Activated CD8-positive, alpha-beta T cell treated with anti-CD3 and anti-CD28 coated beads, Interleukin-2, amount 10 ng/mL, durations not matched to agents 7 days and 5 days (primary cell): ENCODE measurements at places on chromosomes 12 and 14. TPM values are rescaled to one million over a fixed set of nuclear protein-coding genes. Genes with fewer than 3 reads are reported as not detected.

The LRRIQ1 gene
- total RNA-seq = not detected

GRCh38 chr12:49538510-49539403 lies at the start of gene KCNH3:
Gene KCNH3, plus strand, starts transcription at chr12:49539030. Its CDS starts 387 bp downstream, at chr12:49539417.
- peak; percentile 95 for DNase-seq
- H3K27ac ChIP-seq = no peak within 1 kb of the TSS
- H3K27me3 ChIP-seq = peaks cover 47% of the 10 kb centered on the region
- H3K4me1 ChIP-seq = peaks cover 37% of the 10 kb centered on the region
- no peaks in the 10 kb centered on the region for H3K36me3 ChIP-seq
- peak within 1 kb of the TSS; percentile 67 for H3K4me3 ChIP-seq

The GRIN2B gene
- not detected for total RNA-seq

- no peaks in the 10 kb centered on the region for H3K4me1 ChIP-seq
- H3K36me3 ChIP-seq = no peaks in the 10 kb centered on the region
- no peak overlapping the region for H3K4me3 ChIP-seq
- H3K27me3 ChIP-seq = peaks cover 26% of the 10 kb centered on the region
- no peak for DNase-seq
Observed at GRCh38 chr12:107125833-107126232, 32.5 kb upstream of the CRY1 start.

The CCDC91 gene
- total RNA-seq = 18.4 TPM

- H3K4me3 ChIP-seq = no peak overlapping the region
- peaks cover 2% of the 10 kb centered on the region for H3K4me1 ChIP-seq
- no peaks in the 10 kb centered on the region for H3K36me3 ChIP-seq
- no peak for DNase-seq
Observed at GRCh38 chr14:104536942-104537612, 42.5 kb upstream of the C14orf180 start.

- no peak overlapping the region for H3K4me3 ChIP-seq
- H3K4me1 ChIP-seq = no peaks in the 10 kb centered on the region
- peak overlapping the region; percentile 44 for H3K27ac ChIP-seq
- H3K27me3 ChIP-seq = no peaks in the 10 kb centered on the region
Observed at GRCh38 chr12:50442178-50442908, 41.7 kb downstream of the LARP4 start.

The NGDN gene
- 44.0 TPM for total RNA-seq

GRCh38 chr12:107277855-107278254 lies 184.5 kb upstream of the CRY1 start:
- no peak overlapping the region for H3K4me3 ChIP-seq
- no peaks in the 10 kb centered on the region for H3K36me3 ChIP-seq
- H3K27ac ChIP-seq = no peak overlapping the region

DNA sequence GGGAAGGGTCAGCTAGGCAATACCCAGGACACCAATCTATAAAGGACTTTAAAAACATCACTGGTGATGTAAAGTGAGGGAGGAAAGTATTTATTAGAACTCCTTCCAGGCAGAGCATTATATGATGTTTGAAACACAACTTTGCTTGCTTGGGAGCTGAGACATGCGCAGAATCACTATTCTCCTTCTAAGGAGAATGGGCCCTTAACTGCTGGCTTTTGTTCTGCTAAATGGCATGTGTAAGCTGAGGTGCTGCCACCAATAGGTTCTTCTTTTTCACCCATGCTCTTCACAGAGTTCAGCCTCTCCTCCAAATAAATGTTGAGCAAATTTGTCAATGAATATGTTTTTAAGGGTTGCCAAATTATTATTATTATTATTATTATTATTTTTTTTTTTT lies 3.9 kb downstream of the STAC3 start:
- no peak overlapping the region for H3K4me3 ChIP-seq
- peaks cover 31% of the 10 kb centered on the region for H3K4me1 ChIP-seq
- no peak for DNase-seq
- peaks cover 2% of the 10 kb centered on the region for H3K36me3 ChIP-seq

The CFAP251 gene
- total RNA-seq = 0.70 TPM

The BLOC1S1 gene
- 158 TPM for total RNA-seq

GRCh38 chr14:95264271-95264973 lies 55.3 kb downstream of the CLMN start:
- no peak overlapping the region for H3K27ac ChIP-seq
- H3K36me3 ChIP-seq = no peaks in the 10 kb centered on the region
- no peak for DNase-seq
- no peaks in the 10 kb centered on the region for H3K27me3 ChIP-seq

The ARHGAP5 gene
- total RNA-seq = 29.5 TPM

GRCh38 chr12:104494793-104495158 lies 38.0 kb downstream of the CHST11 start:
- no peaks in the 10 kb centered on the region for H3K27me3 ChIP-seq
- H3K4me3 ChIP-seq = peak overlapping the region; percentile 63
- peak overlapping the region; percentile 58 for H3K27ac ChIP-seq
- H3K4me1 ChIP-seq = peaks cover 91% of the 10 kb centered on the region

The GPR135 gene
- total RNA-seq = 1.5 TPM

DNA sequence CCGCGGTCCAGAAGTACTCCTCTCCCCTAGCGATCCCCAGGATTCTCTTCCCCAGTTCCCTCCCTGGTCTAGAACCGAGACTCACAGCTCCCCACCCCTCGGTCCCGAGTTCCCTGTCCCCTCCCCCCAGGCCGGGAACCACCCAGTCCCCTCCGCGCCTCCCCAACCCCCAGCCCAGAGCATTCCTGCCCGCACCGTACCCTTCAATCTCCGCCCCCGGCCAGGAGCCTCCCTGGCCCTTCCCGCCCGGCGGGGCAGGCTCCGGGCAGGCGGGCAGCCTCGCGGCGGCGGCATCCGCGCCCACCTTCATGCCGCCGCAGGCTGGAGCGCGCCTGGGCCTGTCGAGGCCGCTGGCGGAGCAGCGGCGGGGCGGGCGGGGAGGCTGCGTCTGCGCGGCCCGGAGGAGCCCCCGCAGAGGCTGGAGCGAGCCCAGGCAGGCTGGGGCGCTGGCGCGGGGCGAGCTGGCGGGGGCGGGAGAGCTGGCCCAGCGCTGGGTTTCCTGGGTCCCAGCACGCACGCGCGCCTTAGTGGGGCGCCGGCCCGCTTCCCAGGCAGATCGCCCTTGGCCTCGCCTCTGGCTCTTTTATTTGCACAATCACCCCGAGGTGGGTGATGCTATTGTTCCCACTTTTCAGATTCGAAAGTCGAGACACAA lies 22.2 kb upstream of the GPR132 start:
- peaks cover 18% of the 10 kb centered on the region for H3K27me3 ChIP-seq
- peaks cover 34% of the 10 kb centered on the region for H3K4me1 ChIP-seq
- no peaks in the 10 kb centered on the region for H3K36me3 ChIP-seq
- DNase-seq = no peak
- H3K27ac ChIP-seq = no peak overlapping the region

DNA sequence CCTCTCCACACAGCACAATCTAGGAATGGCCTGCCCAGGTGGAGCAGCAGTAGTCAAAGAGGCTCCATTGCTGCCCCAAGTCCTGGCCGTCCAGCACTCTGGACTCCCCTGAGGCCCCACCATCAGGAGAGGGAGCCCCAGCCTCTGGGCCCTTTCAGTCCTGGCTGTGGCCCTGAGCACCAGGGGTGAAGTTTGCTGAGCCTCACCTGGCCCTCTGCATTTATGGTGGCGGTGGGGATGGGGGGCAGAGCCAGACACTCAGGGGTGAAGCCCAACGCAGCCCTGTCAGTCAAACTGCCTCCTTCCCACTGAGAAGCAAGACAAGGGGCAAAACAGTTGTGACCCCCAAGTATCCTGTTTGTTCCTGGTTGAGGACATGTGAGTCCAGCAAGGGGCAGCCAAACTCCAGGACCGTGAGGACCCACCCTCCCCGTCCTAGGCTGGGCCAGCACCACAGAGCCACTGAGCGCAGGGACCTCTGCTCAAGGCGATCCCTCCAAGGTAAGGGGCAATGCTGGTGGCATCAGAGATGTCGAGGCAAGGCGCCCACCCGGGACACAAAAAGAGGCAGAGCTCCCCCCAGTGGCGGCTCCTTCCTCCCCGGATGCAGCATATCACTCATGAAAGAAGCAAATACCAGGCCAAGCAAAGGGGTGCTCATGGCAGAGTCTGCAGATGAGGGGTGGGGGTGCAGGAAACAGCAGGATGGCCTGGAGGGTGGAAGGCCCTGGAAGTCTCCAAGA lies 4.8 kb upstream of the AMN start:
- no peaks in the 10 kb centered on the region for H3K27me3 ChIP-seq
- DNase-seq = peak; percentile 77
- H3K36me3 ChIP-seq = no peaks in the 10 kb centered on the region
- H3K4me1 ChIP-seq = peaks cover 9% of the 10 kb centered on the region
- H3K27ac ChIP-seq = peak overlapping the region; percentile 56
- no peak overlapping the region for H3K4me3 ChIP-seq

- peaks cover 6% of the 10 kb centered on the region for H3K27me3 ChIP-seq
- H3K4me1 ChIP-seq = no peaks in the 10 kb centered on the region
- no peaks in the 10 kb centered on the region for H3K36me3 ChIP-seq
- no peak overlapping the region for H3K27ac ChIP-seq
- no peak for DNase-seq
Observed at GRCh38 chr14:69844171-69844570, 35.0 kb upstream of the SMOC1 start.

GRCh38 chr12:55824726-55825125 lies 4.7 kb downstream of the DNAJC14 start:
- DNase-seq = no peak
- no peaks in the 10 kb centered on the region for H3K27me3 ChIP-seq
- H3K27ac ChIP-seq = peak overlapping the region; percentile 48
- peak overlapping the region; percentile 26 for H3K4me3 ChIP-seq
- peaks cover 46% of the 10 kb centered on the region for H3K4me1 ChIP-seq

The ANO2 gene
- total RNA-seq = not detected

DNA sequence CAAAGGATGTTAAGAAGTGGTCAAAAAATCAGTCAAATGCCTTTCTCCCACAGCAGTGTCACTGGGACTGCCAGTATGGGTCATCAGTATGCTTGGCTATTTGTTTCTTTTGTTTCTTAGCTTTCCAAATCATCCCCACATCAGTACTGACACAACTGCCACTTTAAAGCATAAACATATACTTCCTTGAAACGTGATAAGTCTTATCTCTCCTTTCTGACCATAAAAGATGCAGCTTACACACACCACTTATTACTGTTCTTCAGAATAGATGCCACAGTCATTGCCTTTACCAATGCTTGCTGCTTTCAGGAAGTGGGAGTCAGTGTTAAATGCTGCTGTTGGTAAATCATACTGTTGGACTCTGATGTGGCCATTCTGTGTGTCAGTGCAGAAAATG lies 18.6 kb upstream of the GARIN2 start:
- peaks cover 4% of the 10 kb centered on the region for H3K4me1 ChIP-seq
- H3K36me3 ChIP-seq = peaks cover 5% of the 10 kb centered on the region
- H3K4me3 ChIP-seq = no peak overlapping the region
- H3K27ac ChIP-seq = no peak overlapping the region
- no peak for DNase-seq

- peaks cover 7% of the 10 kb centered on the region for H3K27me3 ChIP-seq
- H3K36me3 ChIP-seq = no peaks in the 10 kb centered on the region
- H3K4me3 ChIP-seq = no peak overlapping the region
- H3K4me1 ChIP-seq = no peaks in the 10 kb centered on the region
- H3K27ac ChIP-seq = no peak overlapping the region
Observed at GRCh38 chr14:103298620-103299019, 35.4 kb upstream of the EIF5 start.

- H3K4me3 ChIP-seq = no peak overlapping the region
- H3K36me3 ChIP-seq = no peaks in the 10 kb centered on the region
- no peak for DNase-seq
- H3K4me1 ChIP-seq = no peaks in the 10 kb centered on the region
Observed at GRCh38 chr12:58602179-58602578, 318.1 kb downstream of the LRIG3 start.

- H3K36me3 ChIP-seq = no peaks in the 10 kb centered on the region
- no peak overlapping the region for H3K4me3 ChIP-seq
Observed at GRCh38 chr14:77660754-77661153, 44.3 kb upstream of the SPTLC2 start.

- H3K4me3 ChIP-seq = peak overlapping the region; percentile 37
- H3K4me1 ChIP-seq = peaks cover 48% of the 10 kb centered on the region
- peaks cover 46% of the 10 kb centered on the region for H3K36me3 ChIP-seq
Observed at GRCh38 chr12:92124689-92125029, 21.0 kb downstream of the BTG1 start.

- H3K36me3 ChIP-seq = no peaks in the 10 kb centered on the region
- H3K27ac ChIP-seq = no peak overlapping the region
- peaks cover 2% of the 10 kb centered on the region for H3K27me3 ChIP-seq
- no peak for DNase-seq
- H3K4me1 ChIP-seq = peaks cover 5% of the 10 kb centered on the region
Observed at GRCh38 chr12:1842183-1842904, 22.0 kb downstream of the LRTM2 start.

GRCh38 chr12:118649765-118650585 lies 273.6 kb downstream of the SUDS3 start:
- H3K27me3 ChIP-seq = no peaks in the 10 kb centered on the region
- no peak for DNase-seq
- no peak overlapping the region for H3K27ac ChIP-seq
- H3K36me3 ChIP-seq = no peaks in the 10 kb centered on the region
- no peak overlapping the region for H3K4me3 ChIP-seq
- no peaks in the 10 kb centered on the region for H3K4me1 ChIP-seq

DNA sequence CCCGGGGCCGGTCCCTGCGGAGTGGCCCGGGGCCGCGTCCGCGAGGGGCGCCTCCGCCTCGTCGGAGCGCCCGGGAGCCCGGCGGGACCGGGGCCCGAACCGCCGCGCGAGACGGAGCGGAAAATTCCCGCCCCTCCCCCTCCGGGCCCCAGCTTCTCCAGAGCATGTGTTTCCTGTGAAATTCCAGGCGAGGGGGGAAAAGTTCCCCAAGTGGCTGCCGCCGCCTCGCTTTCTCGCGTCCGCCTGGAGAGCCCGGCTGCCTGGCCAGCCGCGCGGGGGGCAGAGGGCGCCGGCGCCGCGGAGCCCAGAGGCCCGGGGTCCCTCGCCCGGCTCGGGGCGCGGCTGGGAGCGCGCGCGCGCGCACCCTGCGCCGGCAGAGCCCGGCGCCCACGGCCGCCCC lies 904 bp downstream of the CACNA1C start:
- no peak overlapping the region for H3K27ac ChIP-seq
- peaks cover 79% of the 10 kb centered on the region for H3K27me3 ChIP-seq
- H3K4me1 ChIP-seq = peaks cover 19% of the 10 kb centered on the region
- H3K36me3 ChIP-seq = no peaks in the 10 kb centered on the region
- no peak for DNase-seq
- no peak overlapping the region for H3K4me3 ChIP-seq

- DNase-seq = no peak
- no peaks in the 10 kb centered on the region for H3K4me1 ChIP-seq
- no peak overlapping the region for H3K4me3 ChIP-seq
- H3K27ac ChIP-seq = no peak overlapping the region
- H3K36me3 ChIP-seq = peaks cover 4% of the 10 kb centered on the region
Observed at GRCh38 chr14:68172216-68172615, 352.6 kb downstream of the RAD51B start.

- DNase-seq = no peak
- H3K27me3 ChIP-seq = no peaks in the 10 kb centered on the region
- no peak overlapping the region for H3K27ac ChIP-seq
Observed at GRCh38 chr14:44928793-44929192, 33.0 kb downstream of the KLHL28 start.

The CMA1 gene
- 0.52 TPM for total RNA-seq
